Mesenteric fat pad (tissue), 1 donor: ENCODE measurements at places on chromosomes 4 and X.

- DNase-seq: no peak
These were observed 114.8 kb downstream of the BCOR start for GRCh38 chrX:39982948-39983347.

- DNase-seq: no peak
These were observed 123.3 kb upstream of the RAI2 start for GRCh38 chrX:17984415-17984814.

DNA sequence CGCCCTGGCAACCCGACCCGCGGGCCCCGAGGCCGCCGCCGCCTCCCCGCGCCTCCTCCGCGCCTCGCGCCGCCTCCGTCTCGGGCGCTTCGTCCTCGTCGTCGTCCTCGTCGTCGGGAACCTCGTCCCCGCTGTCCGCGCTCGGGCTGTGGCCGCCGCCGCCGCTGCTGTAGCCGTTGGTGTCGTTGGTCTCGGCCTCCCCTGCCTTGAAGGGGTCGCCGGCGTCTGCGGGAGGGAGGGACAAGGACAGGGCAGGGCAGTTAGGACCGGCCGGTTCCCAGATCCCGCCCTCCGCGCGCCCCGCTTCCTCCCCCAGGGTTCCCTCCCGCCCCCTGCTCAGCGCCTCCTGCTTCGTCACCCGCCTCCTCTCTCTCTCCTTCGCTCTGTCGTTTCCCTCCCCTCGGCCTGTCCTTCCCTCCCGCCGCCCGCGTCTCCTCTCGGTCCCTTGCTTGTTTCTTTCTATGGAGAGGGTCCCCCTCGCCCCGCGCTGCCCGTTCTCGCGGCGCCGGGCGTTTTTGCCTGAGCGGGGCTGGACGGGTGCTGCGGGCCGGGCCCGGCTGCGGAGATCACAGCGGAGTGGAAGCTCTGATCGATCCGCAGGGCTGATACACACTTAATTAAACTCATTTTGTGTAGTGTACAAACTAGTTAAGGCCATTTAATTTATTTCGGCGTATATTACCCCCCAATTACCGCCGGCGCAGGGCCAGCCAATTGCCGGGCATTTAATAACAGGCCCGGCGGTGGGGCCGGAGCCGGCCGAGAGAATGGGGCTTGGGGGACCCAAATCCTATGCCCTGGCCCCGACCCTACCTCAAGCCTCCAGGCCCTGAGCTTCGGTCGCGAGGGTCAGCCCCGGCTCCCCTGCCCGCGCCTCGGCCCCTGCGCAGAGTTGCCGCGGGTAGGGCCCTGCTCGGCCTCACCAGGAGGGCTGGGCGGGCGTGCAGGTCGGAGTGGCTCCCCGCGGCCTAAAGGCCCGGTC is 2.4 kb downstream of the NKX1-1 start:
- peak; percentile 89 for DNase-seq

- DNase-seq: no peak
These were observed 45.8 kb downstream of the TET2 start for GRCh38 chr4:105192474-105192873.

GRCh38 chrX:74925225-74926088 is at the start of gene NEXMIF:
NEXMIF (minus strand) TSS chrX:74925452.
- no peak for DNase-seq
